Kidney (tissue), 22 donors: ENCODE measurements at places on chromosomes 6 and 20. TPM values are rescaled to one million over a fixed set of nuclear protein-coding genes. Genes with fewer than 3 reads are reported as not detected.

DNA sequence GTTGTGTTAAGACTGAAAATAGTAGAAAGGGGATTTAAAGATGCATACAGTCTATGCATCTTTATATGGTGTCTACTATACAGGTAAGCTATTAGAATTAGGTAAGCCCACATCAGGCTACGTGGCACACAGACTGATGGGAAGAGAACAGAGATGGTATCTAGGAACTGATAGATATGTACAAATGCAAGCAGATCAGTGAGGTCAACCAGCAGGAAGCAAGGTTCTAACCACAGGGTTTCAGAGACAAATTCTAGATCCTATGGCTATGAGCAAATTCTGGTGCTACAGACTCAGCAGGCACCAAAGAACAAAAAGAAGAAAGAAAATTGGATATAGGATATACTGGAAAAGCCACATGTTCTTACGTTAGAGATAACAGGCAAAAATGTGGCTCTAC, 110.6 kb downstream of the TRDN start:
- no peak for DNase-seq

DNA sequence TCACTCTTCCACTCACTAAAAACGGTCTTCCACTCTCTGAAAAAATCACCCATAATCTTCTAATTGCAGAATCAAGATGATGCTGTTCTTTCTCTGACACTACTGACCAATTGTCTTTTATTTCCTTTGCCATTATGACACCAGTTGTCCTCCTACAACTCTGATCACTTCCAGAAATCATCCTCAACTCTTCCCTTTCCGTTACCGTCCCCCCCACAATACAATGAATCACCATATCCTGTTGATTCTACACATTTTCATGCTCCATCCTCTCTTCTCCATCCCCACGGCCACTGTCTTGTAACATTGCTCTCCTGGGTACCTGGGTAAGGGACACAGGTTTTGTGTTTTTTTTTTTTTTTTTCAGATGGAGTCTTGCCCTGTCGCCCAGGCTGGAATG, 2.5 kb upstream of the PPP2R5D start:
- no peak for DNase-seq

DNA sequence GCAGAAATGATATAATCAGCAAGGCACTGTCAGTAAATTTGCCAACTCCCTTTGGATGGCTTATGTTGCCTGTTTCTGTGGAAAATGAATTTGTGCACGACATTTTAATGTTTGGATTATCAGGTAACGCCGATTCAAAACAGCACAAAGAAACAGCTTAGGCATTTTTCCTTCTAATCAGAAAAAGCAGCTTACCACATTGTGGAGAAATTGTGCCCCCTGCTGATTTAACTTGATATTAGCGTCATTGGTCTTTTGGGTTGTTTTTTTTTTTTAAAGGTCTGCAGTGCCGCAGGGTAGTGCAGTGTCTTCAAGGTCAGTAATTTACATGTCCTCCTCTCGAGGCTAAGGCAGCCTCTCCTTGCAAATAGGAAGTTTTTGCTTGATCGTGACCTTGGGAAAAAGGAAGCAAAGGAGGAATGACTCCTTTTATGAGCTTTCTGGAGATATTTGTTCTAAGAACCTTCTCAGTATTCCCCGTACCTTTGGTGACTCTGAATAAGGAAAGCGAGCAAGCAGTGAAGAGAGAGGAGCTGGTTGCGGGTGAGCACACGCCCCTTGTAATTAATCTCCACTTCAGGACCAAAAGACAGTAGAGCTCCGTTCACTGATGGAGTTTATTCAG, 79.1 kb downstream of the ELOVL4 start:
- peak; percentile 44 for DNase-seq

- no peak for DNase-seq
Measured at GRCh38 chr20:43715511-43715910, 11.3 kb downstream of the GTSF1L start.

DNA sequence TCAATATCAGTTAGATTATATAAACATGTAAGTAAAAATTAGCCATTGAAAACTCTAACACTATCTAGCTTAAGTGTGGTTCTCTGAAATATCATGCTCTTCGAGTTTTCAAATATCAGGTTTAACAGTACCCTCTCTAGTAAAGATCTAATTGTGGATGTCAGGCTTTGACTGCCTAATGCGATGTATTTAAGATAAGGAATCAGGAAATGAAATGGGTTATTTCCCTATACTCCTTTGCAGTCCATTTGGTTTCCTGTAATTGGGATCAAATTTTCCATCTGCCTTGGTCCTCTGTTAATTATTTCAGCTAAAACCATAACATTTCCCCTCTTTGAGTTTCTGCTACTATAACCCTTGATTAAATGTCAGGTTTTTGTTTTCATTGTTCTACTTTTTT, 361.3 kb upstream of the MMS22L start:
- DNase-seq = no peak

Gene CRYBG1
- polyA plus RNA-seq = 7.0 TPM

- DNase-seq = no peak
Measured at GRCh38 chr6:45965792-45966191, 49.9 kb downstream of the CLIC5 start.
